Activated CD4-positive, alpha-beta T cell treated with anti-CD3 and anti-CD28 coated beads, Interleukin-2, amount 50 U/mL, for 1 hour (primary cell): ENCODE measurements at places on chromosomes 16 and 17.

- DNase-seq, result peak; percentile 94
These were observed at the start of gene SOCS7 for GRCh38 chr17:38351412-38352222. Gene SOCS7, plus strand, starts transcription at chr17:38351844. Its CDS starts 209 bp downstream, at chr17:38352053.

- no peak for DNase-seq
These were observed 1401.0 kb downstream of the CDH11 start for GRCh38 chr16:63720848-63721247.

DNA sequence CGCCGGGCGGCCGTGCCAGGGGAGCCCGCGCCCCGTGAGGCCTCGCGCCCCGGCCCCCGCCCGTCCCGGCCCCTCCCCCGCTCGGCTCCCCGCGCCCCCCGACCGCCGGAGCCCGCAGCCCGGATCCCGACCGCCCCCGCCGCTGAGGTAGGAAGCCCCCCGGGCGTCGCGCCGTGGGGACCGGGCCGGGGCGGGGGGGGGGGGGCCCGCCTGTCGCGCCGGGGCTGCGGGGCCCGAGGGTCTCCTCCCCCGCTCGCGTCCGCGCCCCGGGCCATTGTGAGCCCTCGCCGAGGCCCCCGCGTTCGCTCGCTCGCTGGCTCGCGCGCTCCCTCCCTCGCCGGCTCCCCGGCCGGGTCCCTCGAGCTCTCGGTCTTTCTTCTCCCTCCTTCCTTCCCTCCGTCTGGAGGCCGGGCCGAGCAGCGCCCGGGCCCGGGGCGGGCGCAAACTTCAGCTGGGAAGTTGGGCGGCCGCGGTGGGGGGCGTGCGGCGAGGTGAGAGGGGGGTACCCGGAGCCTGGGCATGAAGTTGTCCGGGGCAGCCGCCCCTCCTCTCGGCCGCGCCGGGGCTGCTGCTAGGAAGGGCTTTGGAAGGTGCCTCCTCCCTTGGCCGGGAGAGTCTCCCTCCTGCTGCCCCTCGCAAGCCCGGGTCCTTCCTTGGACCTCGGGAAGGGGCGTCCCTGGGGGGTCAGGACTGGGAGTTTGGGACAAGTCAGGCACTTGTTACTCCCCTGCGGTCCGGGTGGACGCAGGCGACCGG is 419 bp downstream of the GLIS2 start:
- peak; percentile 14 for DNase-seq

GRCh38 chr16:12584488-12585233 is 219.0 kb downstream of the CPPED1 start:
- DNase-seq, result no peak

DNA sequence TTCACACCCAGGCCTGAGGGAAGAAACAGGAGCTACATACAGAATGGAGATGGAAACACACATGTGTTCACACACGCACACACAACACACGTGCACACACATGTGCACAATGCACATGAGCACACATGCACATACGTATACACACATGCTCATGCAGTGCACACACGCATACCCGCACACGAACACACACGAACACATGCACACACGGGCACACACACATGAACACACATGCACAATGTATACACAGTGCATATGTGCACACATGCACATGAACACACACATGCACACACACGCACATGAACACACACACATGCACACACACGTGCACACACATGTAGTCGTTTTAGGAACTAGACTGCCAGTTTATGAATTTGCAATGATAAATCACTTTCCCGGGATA is 49.3 kb upstream of the CDR2 start:
- no peak for DNase-seq

- no peak for DNase-seq
These were observed 90.2 kb downstream of the MARCHF10 start for GRCh38 chr17:62717889-62718288.

GRCh38 chr16:59192551-59193199 is 458.6 kb upstream of the GOT2 start:
- no peak for DNase-seq

- DNase-seq, result no peak
These were observed 6.8 kb downstream of the ZNF750 start for GRCh38 chr17:82832881-82833475.

DNA sequence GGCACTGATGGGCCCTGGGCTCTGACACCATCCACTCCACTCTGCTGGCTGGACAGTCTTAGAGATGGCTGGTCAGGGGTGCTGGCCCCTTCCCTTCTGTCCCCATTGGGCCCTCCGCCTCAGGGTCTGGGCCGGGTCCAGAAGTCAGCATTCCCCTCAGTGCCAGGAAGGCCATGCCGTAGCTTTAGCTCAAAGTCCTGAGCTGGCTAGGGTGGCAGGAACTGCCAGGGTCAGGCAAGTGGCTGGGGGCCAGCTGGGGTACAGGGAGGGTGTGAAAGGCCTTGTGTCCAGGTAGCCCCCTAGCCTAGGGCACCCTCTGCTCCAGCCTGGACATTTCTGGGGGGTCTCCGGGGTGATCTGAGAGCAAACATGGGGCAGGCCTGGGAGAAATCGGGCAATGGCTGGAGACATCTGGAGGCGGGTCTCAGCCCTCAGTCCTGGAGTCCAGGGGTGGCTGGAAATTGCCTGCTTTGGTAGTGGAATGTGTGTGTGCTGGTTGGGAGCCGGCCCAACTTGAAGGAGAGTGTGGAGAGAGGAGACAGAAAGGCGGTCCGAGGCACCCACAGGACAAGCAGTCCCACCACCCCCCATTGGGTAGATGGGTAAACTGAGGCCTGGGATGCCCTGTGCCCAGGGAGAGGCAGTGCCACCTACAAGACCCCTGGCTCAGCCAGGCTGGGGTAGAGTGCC is 32.5 kb downstream of the TPSG1 start:
- DNase-seq, result no peak

- peak; percentile 79 for DNase-seq
These were observed 29.9 kb upstream of the TNS4 start for GRCh38 chr17:40531051-40531991.

DNA sequence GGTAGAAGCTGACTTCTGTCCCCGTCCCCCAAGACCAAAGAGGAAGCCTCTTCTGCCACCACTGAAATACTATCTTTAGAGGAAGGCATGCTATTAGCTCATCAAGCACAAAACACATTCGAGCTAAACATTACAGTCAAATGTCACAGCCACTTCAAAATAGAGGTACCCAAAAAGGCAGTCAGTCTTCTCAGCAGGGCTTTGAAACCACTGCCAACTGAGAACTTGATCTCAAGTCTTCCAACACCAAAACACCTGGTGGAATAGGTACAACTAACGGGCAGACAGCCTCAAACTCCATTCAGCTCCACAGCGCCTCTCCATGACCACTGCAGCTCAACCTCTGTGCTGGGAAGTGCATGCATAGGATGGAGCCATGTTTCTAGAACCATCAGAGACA is 36.0 kb downstream of the ZFHX3 start:
- no peak for DNase-seq

DNA sequence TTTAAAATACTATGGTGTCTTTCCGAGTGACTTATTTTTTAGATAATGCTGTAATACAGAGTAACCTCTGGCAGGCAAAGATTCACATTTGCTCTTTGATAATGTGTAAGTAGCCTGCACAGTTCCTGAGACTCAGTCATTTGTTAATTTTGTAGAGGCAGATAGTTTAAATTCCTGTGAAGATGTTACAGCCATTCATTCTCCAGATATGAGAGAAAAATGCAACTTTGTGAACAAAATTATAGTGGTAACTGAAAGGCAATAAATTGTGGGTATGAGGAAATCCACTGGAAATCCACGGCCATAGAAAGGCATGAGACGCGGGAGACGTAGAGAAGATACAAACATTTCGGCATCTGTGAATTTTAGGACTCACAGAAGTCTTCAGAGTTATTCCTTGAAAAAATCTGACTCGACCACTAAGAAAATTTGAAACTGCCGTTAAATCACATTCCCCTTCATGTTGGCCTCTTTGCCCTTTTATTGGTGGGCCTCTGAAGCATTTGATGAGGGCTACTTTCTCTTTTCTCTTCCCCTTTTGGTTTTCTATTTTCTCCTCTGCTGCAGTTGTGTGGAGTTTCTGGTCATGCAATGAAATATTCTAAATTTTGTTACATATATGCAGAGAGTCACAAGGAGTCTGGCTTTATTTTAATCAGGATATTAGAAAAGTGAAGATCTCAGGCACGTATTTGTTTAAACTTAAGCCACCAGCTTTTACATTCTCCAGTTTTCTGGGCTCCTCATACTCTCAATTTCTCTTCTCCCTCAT is 18.8 kb downstream of the HS3ST3A1 start:
- no peak for DNase-seq

DNA sequence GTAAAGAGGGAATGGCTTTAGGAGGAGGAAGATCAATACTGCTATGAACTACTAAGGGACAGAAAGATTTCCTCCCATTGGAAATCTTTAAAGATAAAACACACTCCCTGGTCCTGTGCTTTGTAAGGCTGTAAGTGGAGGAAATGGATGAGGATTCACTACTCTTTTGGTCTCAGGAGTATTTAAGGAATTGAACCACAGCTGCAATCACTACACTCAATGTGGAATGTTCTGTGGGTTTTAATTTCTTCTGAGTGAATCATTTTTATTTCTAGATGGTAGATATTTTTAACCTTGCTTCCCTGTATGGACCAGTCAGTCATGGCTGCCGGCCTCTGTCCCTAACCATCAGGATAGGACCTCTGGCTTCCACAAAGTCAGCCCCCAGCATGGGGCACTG is 65.6 kb downstream of the SDR42E1 start:
- DNase-seq, result no peak

GRCh38 chr17:60901806-60902205 is 224.2 kb downstream of the BCAS3 start:
- DNase-seq, result no peak

- no peak for DNase-seq
These were observed 6.6 kb downstream of the PRSS8 start for GRCh38 chr16:31128711-31129567.

DNA sequence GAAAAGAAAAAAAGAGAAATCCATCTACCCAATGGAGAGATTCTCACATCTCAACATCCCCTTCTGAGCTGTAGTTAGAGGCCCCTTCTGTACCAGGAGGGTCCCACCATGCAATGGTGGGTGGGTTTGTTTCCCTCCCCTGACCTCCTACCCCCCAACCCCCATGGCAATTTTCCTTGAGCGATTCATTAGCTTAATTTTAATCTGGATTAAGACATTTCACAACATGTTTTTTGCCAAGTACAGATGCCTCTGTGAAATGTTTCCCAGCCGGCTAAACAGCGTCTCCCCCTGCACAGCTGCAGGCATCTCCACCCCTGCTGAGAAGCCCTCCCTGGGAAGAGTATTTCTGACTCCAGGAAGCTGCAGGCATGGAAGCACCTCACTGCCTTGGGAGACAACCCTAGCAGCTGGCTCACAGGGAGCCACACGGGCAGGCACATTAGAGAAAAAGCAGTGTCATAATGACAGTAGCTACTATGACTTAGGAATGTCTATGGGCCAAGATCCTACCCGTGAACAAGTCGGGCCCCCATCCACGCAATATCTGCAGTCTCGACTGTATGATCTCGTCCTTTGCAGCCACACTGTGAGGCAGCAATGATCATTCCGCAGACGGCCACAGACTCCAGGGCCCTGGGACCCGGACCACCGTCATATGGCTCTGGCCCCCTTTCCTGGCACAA is 117.3 kb downstream of the ADCY9 start:
- no peak for DNase-seq

DNA sequence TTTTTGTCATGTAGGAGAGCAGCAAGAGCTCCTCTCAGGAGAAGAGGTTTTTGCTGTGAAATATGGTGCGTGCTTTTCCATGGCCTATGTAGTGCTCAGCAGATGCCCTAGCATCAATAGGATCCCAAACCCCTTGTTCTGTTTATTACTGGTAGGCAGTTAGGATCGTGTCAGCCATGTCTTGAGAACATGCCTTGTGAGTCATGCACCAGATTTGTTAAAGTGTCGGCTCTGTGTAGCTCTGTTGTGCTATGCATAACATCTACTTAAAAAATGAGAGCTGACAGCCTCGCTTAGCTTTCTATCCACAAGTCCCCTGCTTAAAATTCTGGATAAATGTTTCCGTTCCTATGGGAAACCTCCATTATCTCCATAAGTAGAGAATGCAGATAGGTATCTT is 4.4 kb upstream of the EIF4A3 start:
- no peak for DNase-seq

GRCh38 chr16:5891296-5891695 is 793.7 kb upstream of the EEF2KMT start:
- no peak for DNase-seq

- no peak for DNase-seq
These were observed 23.8 kb upstream of the NFATC3 start for GRCh38 chr16:68061396-68061795.

DNA sequence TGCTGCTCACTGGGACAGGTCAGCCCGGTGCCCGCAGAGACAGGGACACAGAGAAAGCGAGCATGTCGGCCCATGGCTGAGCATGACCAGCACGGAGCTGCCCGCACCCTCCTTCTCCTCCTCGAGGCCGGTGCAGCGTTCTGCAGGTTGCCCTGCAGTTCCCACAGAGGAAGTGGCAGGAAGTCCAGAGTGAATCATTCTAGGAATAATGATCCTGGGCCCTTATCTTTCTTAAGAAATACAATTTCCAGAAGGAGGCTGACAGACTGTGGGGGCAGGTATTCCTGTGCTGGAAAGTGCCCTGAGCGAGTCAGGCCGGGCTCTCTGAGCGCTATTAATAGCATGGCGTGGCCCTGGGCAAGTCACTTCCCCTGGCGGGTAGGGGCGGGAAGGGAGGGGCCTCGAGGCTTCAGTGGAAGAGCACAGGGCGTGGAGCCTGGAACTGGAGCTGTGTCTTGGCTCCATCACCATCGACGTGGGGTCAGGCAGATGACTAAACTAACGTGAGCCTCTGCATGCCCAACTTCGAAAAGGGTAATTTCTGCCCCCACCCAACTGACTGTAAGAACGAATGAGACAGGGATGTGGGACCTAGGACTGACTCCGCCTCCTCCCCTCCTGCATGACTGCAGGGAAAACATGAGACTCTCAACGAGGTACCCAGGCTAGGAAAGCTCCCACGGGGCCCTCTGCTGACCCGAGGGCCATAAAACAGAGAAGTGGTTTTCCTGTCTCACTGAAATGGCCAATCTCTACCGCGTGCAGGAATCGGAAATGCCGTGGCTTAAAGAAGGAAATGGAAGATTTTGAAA is 9.8 kb downstream of the TMEM204 start:
- DNase-seq, result peak; percentile 49

- no peak for DNase-seq
These were observed 27.4 kb upstream of the PHB1 start for GRCh38 chr17:49442041-49442440.

DNA sequence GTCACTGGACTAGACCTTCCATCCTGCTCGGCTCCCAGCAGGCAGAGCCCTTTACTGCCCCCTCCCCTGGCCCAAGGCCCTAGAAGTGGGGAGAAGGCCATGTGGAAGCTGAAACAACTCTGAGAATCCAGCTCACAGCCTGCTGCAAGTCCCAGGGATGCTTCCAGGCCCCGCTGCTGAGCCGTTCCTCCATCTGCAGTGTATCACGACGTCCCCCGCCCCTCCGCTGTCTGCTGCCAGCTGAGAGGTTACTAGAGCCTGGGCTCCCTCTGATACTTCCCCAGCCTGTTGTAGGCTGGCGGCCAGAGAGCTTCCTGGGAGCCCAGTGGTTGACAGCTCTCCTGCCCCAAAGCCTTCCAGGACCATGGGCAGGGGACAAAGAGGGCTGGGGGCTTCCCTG is 118.2 kb downstream of the MGAT5B start:
- DNase-seq, result no peak
